ENCODE measurements at places on chromosomes 3 and 15.

DNA sequence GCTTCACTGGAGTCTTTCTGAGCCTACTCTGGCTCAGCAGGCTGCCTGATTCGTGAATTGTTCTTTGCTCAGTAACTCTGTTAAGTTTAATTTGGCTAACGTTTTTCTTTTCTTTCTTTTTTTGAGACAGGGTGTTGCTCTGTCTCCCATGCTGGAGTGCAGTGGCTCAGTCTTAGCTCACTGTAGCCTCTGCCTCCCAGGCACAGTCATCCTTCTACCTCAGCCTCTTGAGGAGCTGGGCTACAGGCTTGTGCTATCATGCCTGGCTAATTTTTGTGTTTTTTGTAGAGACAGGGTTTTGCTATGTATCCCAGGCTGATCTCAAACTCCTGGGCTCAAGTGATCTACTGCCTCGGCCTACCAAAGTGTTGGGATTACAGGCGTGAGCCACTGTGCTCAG is 165.0 kb downstream of the PEX5L start:
- no peak for DNase-seq

GRCh38 chr3:65148687-65149086 is 460.9 kb upstream of the ADAMTS9 start:
- DNase-seq = no peak

DNA sequence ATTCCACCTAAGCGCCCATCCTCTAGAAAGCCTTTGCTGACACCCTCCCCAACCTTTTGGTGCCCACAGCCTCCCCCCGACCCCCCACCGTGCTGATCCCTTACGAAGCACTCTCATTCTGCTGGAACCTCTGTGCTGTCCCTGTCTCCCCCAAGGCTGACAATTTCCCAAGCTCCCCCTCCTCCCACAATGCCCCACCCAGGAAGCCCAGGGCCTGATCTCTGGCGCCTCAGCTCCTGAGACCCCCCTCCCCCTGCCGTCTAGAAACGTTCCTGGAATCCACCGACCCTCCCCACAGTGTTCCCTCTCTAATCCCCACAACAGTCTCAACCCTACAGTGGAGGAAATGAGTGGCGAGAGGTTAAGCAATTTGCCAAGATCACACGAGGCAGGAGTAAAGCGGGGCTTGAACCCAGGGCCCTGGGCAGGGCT is 18.3 kb downstream of the MYL3 start:
- no peak for DNase-seq

DNA sequence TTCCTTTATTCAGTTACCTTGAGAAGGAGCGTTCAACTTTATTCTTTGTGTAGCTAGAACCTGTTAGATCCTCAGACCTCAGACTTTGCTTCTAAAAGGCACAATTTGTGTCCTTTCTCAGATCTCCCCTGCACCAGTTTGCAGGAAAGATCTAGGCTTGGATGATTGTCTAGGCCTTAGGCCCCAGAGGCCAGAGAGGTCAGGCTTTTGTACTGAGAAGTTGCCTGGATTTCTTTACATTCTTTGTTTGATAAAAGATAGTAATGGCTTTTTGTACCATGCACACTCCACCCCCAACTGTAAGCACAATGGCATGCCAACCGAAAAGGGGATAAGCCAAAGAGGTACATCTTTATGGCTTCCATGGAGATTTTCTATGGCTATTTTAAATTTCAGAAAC is 719.6 kb upstream of the NR2F2 start:
- DNase-seq = no peak

DNA sequence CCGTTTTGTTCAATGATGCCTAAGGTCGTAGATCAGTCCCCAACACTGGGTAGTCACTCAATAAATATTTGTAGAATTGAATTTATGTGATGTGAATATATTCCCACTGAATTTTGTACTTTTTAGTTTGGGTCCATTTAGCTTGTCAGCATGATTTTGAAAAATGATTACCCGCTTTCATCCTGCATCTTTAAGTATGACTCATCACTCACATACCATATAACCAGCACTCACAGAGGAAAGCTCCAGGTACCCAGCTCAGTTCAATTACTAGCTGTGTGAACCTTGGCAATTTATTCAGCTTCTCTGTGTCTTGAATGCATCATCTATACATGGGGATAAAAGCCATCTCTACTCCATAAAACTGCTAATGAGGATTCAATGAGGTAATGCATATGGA is 2.2 kb upstream of the MLF1 start:
- DNase-seq = no peak

DNA sequence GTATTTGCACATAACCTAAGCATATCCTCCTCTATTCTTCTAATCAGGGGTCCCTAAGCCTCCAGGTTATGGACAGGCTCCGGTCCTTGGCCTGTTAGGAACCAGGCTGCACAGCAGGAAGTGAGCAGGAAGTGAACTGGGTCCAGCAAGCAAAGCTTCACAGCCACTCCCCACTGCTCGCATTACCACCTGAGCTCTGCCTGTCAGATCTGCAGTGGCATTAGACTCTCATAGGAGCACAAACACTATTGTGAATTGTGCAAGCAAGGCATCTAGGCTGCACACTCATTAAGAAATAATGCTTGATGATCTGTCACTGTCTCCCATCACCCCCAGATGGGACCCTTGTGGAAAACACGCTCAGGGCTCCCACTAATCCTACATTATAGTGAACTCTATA is 9.8 kb downstream of the MSL2 start:
- DNase-seq = no peak

GRCh38 chr3:28972921-28973320 is 307.9 kb upstream of the RBMS3 start:
- DNase-seq = no peak

DNA sequence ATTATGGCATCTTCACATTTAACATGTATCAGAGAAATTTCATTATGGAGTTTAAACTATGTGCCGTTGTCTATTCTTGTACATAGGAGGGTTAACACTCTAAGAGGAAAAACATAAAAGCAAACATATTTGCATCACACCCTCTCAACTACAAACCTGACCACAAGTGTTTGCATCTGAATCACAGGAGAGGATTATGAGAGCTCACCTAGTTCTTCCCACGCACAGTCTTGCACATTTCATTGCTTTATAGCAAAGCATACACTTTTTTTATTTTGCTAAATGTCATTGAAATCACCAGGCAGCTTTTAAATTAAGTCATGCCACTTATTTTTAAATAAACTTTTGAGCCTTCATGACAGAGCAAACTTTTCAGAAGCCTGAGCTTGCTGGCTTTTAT is 12.5 kb downstream of the TRAT1 start:
- no peak for DNase-seq

GRCh38 chr3:136685882-136686281 is 66.3 kb downstream of the STAG1 start:
- DNase-seq = no peak

DNA sequence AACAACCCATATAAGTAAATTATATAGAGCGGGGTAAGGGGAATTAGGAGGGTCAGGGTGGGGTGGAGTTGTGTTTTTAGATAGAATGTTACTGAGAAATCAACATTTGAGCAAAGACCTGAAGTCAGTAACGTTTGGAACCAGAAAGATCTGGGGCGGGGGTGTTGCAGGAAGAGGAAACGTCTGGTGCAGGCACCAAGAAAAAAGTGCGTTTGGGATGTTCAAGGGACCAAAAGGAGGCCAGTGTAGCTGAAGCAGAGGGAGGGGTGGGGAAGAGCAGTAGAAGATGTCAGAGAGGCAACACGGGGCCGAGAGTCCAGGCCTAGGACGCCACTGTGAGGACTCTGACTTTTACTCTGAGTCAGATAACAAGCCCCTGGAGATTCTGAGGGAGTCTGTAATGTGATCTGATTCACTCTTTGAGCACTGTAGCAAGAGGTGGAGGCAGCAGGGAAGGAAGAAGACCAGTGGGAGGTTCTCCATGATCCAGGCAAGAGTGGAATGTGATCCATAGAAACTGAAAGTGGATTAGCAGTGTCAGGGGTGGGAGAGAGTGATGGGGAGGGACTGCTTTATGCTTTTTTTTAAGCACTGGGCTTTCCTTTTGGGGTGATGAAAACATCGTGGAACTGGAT is 179.3 kb upstream of the CHRM5 start:
- DNase-seq = no peak

DNA sequence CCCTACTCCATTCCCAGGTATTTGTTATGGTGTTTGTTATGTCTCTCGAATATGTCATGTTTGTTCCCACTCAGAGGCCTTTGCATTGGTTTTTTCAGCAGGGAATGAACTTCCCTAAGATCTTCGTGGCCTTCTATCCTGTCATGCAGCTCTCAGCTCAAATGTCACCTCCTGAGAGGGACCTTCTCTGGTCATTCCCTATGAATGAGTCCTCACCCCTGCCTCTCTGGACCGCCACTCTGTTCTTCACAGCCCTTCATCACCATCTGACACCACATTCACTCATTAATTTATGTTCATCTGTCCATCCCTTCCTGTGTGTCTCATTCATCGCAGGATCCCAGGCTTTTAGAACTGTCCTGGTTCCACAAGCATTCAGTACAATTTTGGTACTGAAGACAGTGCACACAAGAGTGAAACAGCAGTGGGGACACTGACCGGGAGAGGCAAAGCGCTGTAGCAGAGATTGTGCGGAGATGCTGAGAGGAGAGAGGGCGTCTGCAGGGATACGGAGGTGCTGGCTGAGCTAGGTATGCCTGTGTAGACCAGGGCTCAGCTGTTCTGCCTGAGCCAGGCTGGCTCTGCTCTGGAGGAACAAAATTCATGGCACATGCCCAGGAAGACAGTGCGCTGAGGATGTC is 132.3 kb downstream of the CHCHD6 start:
- DNase-seq = no peak

GRCh38 chr15:78130466-78131294 is 565 bp downstream of the CIB2 start:
- DNase-seq = no peak

GRCh38 chr3:13023971-13024764 is 49.1 kb downstream of the IQSEC1 start:
- no peak for DNase-seq

DNA sequence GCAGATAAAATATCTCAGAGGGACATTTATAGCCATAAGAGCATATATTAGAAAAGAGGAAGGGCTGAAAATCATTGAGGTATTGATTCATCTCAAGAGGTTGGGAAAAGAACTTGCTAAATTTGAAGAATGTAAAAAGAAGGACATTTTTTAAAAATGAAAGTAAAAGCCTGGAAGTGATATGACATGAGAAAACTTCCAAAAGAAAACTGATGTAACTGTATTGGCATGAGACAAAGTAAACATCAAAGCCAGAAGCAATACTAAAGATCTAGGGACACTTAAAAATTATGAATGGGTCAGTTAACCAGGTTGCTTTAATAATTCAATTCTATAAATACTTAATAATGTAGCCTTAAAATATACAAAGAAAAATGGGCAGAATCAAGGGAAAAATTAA is 31.9 kb downstream of the CEP63 start:
- DNase-seq = no peak

DNA sequence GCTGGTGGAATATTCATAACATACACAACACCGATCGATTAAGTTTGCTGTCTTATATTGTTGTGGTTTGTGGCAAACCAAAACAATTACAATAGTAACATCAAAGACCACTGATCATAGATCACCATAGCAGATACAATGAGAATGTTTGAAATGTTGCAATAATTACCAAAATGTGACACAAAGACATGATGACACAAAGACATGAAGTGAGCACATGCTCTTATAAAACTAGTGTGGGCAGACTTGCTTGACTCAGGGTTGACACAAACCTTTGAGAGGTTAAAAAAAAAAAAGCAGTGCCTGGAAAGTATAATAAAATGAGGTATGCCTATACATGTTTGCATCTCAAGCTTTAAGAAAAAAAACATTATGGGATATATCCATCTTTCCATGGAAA is 130.3 kb downstream of the NR1I2 start:
- DNase-seq = no peak

DNA sequence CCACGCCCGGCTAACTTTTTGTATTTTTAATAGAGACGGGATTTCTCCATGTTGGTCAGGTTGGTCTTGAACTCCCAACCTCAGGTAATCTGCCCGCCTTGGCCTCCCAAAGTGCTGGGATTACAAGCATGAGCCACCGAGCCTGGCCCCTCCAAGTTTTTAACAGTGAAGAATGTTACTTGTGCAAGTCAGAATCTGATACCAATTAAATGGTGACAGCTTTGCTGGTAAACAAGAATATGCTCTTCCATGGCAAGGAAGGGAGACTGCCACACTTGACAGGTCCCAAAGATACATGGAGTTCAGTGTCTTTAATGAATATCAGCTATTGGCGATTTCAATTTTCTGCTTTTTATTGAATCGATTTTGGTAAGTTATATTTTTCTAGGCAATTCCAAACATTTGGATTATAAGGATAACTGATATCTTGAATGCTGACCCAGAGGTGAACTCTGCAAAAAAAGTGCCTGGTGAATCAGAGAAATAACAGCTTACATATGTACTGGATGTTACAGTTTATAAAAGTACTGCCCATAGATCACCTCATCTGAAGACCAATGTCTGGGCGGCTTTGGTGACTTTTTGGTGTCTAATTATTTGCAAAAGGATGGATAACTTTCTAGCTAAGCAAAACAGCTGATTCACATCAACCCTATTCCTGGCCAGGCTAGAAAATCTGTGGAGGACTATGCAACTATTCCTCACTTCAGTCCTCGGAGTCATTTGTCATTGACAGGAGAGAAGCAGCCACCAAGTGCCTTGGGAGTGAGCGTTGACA is 1.2 kb downstream of the PARP16 start:
- DNase-seq = no peak

DNA sequence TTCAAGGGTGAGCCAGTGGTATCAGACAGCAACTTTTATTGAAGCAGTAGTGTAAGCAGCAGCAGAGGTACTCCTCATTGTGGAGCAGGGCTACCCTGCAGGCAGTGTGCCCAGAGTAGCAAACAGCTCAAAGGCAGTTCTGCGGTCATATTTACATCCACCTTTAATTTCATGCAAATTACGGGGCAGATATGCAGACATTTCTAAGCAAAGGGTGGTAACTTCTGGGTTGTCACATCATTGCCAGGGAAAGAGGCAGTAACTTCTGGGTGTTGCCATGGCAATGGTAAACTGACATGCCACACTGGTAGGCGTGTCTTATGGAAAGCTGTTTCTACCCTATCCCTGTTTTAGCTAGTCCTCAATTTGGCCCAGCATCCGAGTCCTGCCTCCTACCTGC is 46.5 kb upstream of the CLDN18 start:
- DNase-seq = no peak

GRCh38 chr3:71406972-71407810 is 176.3 kb downstream of the FOXP1 start:
- no peak for DNase-seq

DNA sequence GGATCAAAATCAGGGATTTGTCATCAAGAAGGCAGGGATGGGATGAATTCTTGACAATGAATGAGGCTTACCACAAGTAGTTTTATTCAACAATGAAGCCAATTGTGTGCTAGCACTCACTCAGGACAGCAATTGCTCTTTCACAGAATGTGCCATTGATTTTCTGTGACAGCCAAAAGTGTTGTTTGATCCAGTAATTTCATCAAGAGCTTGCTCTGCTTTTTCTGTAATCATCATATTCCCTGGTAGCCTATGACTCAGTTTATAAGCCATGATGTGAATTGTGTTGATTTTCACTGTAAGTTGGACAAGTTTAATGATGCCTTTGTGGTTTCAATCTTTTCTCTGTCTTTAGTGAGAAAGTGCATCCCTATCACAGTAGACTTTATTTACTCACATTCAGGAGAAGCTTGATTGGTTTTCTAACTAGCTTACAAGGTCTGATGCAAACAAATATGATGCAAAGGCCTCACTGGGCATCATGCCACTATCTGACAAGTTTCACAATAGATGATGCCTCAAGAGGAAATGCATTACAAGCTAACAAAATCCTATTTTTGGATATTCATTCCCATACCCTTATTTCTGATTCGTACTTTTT is 13.6 kb upstream of the CSRNP1 start:
- peak; percentile 97 for DNase-seq

GRCh38 chr3:45145681-45146614 is at the start of gene CDCP1:
Gene CDCP1 (minus strand): TSS chr3:45146378. CDS start chr3:45146287, 91 bp downstream.
- DNase-seq = no peak

GRCh38 chr3:99895703-99896441 is 78.2 kb downstream of the CMSS1 start:
- peak; percentile 62 for DNase-seq
